Skin of body (tissue), 3 donors: ENCODE measurements at places on chromosomes 4 and X.
A peak's percentile ranks its signal among the peaks of the same experiment; 100 is the strongest.

GRCh38 chr4:159145318-159145991, 42.6 kb downstream of the RAPGEF2 start:
- DNase-seq = no peak

- DNase-seq = no peak
Measured at GRCh38 chrX:750812-751211, 120.2 kb downstream of the SHOX start.

- DNase-seq = no peak
Measured at GRCh38 chr4:6489927-6490326, 17.5 kb upstream of the PPP2R2C start.

DNA sequence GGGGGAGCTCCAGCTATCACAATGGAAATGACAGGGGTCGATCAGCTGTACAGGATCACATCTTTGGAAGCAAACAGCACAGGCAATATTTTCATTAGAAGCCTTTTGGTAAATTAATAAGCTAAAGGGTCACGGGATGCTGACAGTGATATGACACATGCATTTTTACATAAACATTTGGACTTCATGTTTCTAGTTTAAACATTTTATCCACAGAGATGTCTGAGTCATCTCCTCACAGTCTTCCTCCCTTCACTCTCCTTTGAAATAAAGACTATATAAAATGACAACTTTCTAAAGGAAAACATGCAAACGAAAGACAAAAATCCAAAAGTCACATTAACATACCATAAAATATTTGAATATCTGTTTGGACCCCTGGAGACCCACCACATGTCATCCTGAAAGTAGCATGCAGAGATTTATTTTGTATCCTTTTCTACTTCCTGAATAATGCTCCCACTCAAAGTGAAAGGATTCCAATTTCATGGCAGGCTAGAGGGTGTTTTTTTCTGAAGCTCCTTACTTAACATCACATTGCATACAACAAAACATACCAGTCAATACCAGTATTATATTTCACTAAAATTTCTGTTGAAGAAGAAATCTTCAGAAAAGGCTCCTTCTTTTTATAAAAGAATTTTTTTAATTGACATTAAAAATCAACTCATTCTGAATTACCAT, 200.1 kb upstream of the PPARGC1A start:
- peak; percentile 10 for DNase-seq
